RWPE1 (cell line): ENCODE measurements at places on chromosomes 3 and 15.

DNA sequence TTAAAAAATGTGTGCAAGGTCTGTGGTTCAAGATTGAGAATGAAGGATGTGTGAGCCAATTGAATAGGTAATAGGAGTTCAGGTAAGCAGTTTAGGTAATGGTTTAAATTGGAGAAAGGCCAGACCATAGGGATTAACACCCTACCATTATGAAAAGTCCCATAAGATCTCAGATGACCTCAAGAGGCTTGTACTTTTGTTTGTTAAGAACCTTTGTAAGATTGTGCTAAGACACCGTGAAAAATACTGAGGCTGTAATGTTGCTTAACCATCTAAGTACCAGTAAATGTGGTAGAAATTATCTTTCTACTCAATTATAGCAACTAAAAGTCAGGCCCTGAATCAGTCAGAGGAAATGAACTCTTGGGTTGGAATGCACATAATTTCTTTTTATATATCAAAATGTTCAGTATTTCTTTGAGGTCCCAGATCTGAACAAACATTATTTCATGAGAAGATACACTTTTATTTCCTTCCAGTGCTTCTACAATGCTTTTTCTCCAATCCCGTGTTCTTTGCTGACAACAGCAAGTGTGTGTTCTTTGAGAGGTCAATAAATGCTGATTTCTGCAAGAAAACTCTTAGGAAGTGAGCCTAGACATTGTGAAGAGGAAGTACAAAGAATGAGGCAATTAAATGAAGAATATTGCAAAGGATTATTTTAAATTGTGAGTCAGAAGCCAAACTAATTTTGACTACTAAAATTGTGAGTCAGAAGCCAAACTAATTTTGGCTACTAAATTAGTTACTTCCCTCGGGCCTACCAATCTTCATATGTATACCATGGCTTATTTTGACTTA lies 66.4 kb downstream of the TCF12 start:
- DNase-seq = no peak

- peak; percentile 43 for DNase-seq
Measured at GRCh38 chr15:70348581-70349344, 251.0 kb upstream of the TLE3 start.

GRCh38 chr15:71971905-71972304 lies 146.0 kb downstream of the MYO9A start:
- no peak for DNase-seq

DNA sequence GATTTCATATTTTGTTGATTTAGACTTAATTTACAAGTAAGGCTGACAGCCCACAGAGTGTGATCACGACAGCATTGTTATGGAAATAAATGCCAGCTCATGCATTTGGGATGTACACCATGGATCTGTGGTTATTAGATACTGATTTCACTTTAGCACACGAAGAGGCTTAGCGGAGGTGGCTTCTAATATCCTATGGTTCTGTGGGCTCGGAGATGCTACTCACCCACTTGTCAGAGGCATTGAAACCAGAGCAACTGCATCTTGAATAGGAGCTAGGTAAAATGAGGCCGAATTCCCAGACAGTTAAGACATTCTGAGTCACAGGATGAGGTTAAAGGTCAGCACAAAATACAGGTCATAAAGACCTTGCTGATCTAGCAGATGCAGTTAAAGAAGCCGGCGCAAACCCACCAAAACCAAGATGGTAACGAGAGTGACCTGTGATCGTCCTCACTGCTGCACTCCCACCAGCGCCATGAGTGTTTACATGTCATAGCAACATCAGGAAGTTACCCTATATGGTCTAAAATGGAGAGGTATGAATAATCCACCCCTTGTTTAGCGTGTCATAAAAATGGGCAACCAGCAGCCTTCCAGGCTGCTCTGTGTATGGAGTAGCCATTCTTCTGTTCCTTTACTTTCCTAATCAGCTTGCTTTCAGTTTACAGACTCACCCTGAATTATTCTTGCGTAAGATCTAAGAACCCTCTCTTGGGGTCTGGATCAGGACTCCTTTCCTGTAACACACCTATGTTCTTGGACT lies 117.5 kb downstream of the PGPEP1L start:
- DNase-seq = peak; percentile 58

GRCh38 chr15:80070840-80071239 lies 11.4 kb downstream of the ZFAND6 start:
- no peak for DNase-seq

- DNase-seq = no peak
Measured at GRCh38 chr3:126130081-126130855, 46.3 kb upstream of the SLC41A3 start.

DNA sequence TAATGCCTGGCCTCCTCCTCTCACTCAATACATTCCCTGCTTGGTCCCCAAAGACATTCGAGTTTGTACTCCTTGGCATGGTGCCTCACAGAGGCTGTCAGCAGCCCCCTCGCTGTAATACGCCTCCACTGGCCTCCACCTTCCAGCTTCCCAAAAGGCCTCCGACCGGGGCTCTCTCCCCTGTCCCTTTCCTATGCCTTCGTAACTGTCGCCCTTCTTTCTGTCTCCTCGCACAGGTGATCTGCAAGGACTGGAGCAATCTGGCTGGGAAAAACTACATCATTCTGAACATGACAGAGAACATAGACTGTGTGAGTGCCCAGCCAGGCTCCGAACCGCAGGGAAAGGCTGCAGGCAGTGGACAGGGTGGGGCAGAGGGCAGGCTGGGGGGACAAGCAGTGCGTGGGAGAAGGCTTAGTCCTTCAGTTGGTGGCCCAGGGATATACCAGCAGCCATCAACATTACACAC lies 10.7 kb upstream of the ABTB1 start:
- DNase-seq = no peak
